ENCODE measurements at places on chromosomes 5 and 9.
A peak's percentile ranks its signal among the peaks of the same experiment; 100 is the strongest.

DNA sequence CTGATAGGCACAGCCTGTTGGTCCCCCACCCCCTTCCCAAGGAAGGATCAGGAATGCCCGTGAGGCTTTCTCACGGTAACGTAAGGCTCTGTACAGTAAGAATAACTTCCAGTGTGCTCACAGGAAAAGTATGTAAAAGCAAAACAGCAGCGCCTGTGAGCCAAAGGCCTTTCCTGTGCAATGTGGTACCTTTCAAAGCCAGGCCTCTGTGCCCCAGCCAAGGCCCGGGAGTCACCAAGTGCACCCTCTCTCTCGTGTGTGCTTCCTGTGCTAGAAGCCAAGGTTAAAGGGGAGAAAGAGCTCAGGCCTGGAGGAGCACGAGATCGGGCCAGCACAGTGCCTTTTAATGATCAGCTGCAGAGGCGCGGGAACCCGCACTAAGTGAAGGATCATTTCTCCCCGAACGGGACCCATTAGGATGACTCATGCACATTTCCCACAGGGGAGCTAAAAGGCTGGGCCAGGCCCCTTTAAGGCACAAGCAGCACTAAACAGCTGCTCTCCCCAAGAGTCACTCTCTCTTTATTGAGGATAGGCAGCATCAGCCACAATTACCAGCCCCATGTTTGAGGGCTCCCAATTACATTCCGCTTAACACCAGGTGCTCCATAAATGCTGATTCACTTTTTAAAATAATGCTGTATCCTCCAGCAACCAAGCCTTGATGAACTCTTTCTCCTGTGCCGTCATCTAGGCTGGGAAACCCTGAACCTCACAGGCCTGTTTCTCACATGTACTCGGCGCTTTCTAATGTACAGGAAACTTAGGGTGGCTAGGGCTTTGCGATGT is 42.8 kb downstream of the SHB start:
- DNase-seq: no peak

DNA sequence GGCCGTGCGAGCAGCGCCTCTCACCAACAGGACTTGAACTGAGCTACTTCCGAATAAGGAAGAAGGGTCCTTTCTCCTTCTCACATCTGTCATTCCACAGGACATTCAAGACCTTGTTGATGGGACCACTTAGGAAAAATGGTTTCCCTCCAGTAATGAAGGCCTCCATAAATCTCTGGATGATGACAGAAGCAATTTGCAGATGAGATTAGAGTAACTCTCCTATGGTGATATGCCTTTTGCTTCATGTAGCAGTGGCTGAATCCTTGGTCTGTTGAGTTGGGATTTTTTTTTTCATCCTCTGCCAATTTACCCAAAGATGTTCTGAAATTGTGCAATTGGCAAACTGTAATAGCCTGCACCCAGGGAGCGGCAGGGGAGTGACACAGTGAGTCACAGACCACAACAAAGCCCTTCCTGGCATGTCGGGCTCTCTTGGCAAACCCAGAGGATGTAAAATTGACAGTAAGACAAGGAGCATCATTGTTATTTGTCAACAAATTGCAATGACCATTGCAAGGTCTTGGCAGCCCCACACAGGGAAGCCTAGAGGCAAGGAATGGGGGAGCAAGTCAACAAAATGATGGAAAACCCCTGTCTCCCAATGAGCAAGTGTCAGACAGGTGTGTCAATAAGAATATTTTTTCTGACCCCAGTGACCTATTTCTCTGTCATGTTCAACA is 275.9 kb downstream of the ACTL7B start:
- no peak for DNase-seq

- DNase-seq: no peak
These were observed 15.8 kb downstream of the RAB14 start for GRCh38 chr9:121185774-121186403.

DNA sequence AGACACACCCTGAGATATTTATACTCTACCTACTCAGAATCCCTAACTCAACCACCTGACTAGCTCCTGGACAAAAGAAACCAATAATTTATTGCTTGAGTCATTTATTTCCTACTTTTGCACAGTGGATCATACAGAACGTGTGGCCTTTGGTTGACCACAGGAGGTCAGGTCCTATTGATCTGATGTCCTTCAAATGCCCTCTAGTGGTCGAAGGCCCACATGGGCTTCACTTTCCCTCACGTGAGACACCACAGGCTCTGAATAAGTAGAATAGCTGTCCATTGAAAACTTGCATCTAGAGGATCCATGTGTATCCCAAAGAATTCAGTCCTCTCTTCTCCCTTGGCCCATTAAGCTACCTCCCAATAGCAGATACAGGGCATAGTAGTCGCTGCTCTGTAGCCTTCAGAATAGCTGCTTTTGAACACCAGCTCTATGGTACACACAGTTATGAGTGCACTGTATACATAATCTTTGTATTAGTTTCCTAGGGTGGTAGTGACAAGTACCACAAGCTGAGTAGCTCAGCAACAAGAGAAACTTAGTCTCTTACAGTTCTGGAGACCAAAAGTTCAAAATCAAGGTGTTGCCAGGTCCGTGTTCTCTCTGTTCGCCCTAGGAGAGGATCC is 177.6 kb upstream of the SMARCA2 start:
- DNase-seq: no peak

GRCh38 chr9:137484551-137485315 is 25.6 kb upstream of the NSMF start:
- no peak for DNase-seq

GRCh38 chr5:156366521-156366920 is 39.6 kb downstream of the SGCD start:
- DNase-seq: no peak

- DNase-seq: no peak
These were observed 12.9 kb upstream of the ACTBL2 start for GRCh38 chr5:57495285-57496086.

- no peak for DNase-seq
These were observed 39.9 kb downstream of the COL15A1 start for GRCh38 chr9:98983295-98984268.

DNA sequence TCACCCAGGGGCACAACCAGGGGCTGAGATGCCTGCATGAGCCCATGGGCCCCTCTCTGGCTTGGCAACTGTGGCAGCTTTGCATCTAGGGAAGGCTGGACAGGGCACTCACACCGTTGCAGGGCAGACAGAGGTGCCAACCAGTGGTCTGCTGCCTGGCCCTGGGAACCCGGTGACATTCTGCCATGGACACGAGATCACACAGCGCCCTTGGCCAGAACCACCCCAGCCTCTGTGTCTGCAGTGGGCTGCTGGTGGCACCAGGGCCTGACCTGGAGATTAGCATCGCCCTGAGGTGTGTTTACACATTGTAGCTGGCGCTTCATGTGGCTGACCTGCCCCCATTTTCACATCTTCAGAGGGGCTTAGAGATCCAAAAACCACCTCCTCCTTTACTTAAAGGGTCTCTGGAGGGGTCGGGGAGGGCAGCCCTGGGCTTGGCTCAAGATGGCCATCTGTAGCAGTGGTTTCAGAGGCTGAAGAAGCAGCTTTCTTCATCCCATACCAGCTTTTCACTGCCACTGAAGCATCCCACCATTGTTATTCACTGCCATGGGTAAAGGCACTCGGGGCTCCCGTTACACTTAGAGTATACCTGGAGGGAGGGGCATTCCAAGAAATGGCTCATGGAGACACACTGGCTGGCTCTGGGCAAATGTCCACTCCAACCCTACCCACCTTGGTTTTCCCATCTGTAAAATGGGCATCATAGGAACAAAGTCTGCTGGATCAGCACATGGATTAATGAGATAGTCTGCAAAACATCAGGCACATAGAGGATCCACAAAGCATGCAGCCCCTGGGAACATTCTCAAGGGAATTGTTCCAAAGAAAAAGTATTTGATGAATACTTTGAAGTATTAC is 11.4 kb downstream of the DCANP1 start:
- no peak for DNase-seq

- no peak for DNase-seq
These were observed 87.5 kb downstream of the CHSY3 start for GRCh38 chr5:129991780-129992179.

DNA sequence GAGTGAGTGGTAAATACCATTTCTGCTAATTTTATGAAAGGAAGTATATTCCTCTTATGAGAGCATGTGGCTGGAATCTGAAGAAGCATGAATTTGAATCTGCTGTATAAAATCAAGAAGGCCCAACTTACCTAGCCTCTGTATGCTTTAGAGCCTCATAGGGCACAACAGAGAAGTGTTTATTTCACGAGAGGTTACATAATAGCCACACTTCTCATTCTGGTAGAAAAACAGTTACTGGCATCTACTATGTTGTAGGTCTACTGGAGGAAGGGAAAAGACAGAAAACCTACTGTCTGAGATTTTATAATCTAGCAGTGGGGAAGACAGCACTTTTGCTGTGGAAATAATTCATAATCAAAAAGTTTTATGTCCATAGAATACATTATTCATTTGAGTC is 172.6 kb upstream of the ZNF608 start:
- no peak for DNase-seq

DNA sequence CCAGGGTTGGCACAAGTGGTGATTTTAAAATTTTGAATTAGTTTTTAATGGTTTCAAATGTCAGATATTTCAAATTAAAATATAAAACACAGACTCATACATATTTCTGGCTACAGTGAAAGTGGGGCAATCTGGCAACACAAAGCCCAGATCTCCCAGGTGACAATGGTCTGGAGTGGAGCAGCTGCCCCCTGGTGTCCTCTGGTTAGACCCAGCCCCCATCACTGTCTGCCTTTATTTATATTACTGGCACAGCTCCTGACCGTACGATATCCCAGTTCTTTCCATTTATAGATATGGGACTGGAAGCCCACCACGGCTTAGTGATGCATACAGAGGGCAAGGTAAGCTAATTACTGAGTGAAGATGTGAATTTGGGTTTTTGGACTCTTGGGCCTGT is 37.3 kb downstream of the MACIR start:
- no peak for DNase-seq

DNA sequence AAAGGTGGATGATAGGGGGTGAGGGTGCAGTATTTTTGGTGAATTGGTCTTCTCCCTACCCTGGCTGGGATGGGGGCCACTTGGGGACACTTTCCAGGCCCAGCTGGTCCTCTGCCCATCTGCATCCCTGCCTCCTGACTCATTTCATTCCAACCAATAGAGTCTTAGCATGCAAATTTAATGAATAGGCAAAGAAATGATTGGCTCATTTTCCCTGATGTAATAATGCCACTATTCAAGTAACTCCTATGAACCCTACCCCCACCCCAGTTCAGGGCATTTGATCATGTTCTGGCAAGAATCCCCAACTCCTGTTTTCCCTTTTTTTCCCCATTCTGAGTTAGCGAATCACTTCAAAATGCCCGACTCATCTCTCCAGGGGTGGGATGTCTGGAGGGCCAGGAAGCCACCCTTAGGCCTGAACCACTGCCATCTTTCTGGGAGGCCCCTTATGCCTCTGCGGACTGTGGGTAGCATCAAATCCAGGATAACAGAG is 56.7 kb downstream of the PCDH1 start:
- no peak for DNase-seq

DNA sequence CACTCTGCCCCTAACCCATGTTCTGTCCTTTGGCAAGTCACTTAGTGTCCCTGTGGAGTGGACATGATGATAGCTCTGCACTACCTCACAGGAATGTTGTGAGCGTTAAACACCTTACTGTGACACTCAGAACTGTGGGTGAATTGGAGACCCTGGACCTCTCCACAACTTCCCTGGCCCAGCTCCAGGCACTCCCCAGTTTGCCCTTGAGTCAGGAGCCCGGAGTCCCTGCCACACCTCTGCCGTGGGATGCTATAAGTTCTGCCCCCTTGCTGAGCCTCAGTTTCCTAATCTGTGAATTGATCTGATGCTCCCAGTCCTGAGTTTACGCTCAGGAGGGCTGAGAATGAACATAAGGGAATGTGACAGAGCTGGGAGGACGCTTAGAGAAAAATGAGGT is 34.4 kb downstream of the GSN start:
- DNase-seq: peak; percentile 40

DNA sequence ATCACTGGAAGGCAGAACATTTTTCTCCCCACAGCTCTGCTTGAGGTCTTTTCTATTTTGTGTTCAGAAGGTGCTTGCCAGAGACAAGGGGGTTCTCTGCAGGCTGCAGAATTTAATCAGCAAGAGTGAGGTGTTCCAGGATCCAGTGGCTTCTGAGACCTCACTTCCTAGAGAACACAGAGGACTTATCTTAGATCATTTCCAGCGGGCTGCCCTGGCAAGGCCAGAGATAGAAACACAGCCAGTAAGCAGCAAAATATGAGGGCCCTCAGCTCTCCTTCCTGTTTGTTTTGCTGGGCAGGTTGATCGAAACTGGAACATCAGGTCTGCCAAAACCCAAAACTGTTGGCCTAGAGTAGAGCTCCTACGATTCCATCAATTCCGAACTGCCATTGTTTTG is 187.3 kb downstream of the DIRAS2 start:
- no peak for DNase-seq

- no peak for DNase-seq
These were observed 50.8 kb downstream of the ROR2 start for GRCh38 chr9:91899219-91899563.

- DNase-seq: no peak
These were observed 659.1 kb downstream of the EFNA5 start for GRCh38 chr5:107011605-107012004.

- DNase-seq: no peak
These were observed 231.6 kb downstream of the SLF1 start for GRCh38 chr5:94849821-94850736.

GRCh38 chr5:133108481-133108921 is 56.7 kb downstream of the HSPA4 start:
- no peak for DNase-seq

Data from coronary artery (tissue), 2 donors.